ENCODE measurements at places on chromosomes 12 and 14.

DNA sequence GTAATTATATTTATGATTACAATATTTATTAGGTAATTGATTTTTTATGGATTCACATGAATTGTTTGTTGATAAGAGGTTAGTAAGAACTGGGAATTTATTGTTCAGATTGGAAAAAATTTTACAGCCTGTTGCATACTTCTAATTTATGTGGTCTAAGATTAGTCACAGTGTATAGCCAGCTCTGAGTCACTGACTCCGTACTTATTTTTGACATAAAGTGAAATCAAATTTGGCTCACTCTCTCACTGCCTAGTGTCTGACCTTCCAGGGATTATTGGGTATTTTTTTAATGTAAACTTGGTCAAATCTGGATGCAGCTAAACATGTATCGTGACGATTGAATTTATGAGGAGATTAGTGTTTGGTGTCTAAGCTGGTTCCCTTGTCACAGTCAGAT, 109.3 kb downstream of the PTPRQ start:
- no peak for DNase-seq

DNA sequence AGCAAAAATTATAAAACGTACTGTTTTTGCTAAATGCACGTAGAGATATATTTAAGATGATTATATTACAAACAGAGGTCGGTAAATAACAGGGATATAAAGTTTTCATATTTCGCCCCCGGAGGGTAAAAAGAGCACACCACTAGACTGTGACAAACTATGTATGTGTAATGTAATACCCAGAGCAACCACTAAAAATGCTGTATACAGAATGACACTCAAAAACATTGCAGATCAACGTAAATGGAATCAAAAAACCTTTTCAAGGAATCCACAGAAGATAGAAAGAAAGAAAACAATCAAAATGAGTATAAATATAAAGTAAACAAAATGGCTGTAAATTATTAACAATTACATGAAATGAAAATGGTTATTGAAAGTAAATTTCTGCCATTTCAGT, 37.6 kb upstream of the PRB4 start:
- DNase-seq: no peak

GRCh38 chr14:85587151-85587711, 57.3 kb downstream of the FLRT2 start:
- no peak for DNase-seq

DNA sequence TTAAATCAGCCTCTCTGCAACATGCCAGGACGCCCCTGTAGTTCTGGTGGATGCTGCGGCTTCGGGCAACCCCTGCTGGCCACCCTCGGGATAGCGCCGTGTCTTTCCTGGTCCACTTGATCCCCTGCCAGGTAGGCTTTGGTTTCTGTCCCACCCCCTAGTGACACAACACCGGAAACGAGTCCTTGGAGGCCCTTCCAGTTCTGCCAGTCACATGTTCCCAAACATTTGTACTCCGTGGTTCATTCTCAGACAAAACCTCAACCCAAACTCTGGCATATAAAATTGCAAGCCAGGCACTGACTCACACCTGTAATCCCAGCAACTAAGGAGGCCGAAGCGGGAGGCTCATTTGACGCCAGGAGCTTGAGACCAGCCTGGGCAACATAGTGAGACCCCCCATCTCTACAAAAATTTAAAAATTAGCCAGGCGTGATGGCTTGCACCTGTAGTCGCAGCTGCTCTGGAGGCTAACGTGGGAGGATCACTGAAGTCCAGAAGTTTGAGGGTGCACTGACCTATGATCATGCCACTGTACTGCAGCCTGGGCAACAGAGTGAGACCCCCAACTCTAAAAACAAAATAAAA, 37.0 kb downstream of the RASAL1 start:
- DNase-seq: peak; percentile 50

DNA sequence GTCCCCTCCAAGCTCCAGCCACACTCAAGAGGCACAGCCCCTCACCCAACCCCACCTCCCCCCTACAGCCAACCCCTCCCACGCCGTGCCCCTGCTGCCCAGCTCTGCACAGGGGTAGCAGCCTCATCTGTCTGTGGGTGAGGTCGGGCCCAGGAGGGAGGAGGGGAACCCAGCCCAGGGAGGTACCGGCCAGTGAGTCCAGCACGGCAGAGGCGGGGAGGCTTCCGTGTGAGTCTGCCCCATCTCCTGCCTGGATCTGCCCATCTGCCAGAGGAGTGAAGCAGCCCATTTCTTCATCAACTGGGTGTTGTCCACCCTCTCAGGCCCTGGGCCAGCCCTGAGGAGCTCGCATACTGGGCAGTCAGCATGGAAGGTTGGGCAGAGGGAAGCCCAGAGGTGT, 54.2 kb downstream of the CCNK start:
- DNase-seq: no peak

- DNase-seq: no peak
Observed at GRCh38 chr12:96121271-96121711, 72.9 kb upstream of the ELK3 start.

- DNase-seq: no peak
Observed at GRCh38 chr14:23228812-23229211, 8.9 kb upstream of the RNF212B start.

- DNase-seq: no peak
Observed at GRCh38 chr12:115078990-115079389, 395.0 kb upstream of the TBX3 start.

GRCh38 chr12:53207042-53207441, at the start of gene ITGB7:
ITGB7 (minus strand) TSS chr12:53207251; CDS start chr12:53200443, 6,808 bp downstream.
- DNase-seq: peak; percentile 75

- no peak for DNase-seq
Observed at GRCh38 chr12:132075714-132076553, 68.2 kb downstream of the DDX51 start.

GRCh38 chr12:122085591-122085990, 7.0 kb downstream of the MLXIP start:
- no peak for DNase-seq

GRCh38 chr12:126114441-126114840, 1049.2 kb downstream of the AACS start:
- no peak for DNase-seq

- peak; percentile 80 for DNase-seq
Observed at GRCh38 chr12:388541-389141, 479 bp downstream of the KDM5A start.

DNA sequence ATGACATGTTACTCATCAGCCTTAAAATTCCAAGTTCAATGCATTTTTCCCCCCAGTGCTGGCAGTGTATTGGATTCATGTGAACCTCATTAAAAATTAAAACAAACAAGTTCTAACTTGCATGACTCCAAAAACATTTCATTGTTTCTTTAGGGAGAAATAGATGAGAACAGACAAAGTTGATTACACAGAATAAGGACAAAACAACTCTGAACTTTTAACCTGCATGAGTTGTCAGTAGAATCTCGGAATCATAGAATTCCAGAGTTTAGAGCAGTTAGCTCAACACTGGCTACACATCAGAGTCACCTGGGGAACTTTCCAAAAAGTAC, 127.5 kb downstream of the TMX1 start:
- no peak for DNase-seq

DNA sequence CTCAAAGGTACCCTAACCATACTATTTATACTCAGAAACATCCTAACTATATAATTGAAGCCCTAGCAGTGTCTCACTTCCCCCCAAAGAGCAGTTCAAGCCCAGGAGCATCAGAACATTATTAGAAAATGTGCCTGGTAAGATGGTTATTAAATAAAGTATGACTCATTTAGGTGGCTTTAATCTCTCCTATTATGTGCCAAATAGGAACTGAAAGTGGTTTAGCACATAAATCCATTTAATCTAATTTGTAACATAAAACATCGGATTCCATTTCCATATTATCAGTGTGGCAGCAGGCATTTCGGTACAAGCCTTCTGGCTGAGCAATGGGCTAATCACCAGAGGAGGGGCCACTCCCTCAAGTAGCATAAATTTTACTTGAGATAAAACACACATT, 395.2 kb upstream of the TMTC1 start:
- DNase-seq: no peak

- DNase-seq: no peak
Observed at GRCh38 chr12:51621156-51621922, 30.3 kb downstream of the SCN8A start.

All from CD8-positive, alpha-beta memory T cell (primary cell).